Body of pancreas (tissue), 4 donors: ENCODE measurements at places on chromosomes 7 and 10.

DNA sequence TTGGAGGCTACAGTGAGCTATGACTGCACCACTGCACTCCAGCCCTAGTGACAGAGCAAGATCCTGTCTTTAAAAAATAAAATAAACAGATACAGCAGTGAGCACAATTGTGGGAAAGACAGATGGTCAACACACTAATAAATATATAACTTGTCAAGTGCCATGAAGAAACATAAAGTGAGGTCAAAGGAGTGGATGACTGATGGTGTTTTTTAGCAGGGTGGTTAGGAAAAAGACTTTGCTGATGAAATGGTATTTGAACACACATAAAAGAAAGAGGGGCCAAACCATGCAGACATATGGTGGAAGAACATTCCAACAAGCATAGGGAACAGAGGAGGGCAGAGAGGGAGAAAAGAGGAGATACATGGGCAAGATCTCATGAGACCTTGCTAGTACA, 392.7 kb upstream of the AUTS2 start:
- no peak for DNase-seq

DNA sequence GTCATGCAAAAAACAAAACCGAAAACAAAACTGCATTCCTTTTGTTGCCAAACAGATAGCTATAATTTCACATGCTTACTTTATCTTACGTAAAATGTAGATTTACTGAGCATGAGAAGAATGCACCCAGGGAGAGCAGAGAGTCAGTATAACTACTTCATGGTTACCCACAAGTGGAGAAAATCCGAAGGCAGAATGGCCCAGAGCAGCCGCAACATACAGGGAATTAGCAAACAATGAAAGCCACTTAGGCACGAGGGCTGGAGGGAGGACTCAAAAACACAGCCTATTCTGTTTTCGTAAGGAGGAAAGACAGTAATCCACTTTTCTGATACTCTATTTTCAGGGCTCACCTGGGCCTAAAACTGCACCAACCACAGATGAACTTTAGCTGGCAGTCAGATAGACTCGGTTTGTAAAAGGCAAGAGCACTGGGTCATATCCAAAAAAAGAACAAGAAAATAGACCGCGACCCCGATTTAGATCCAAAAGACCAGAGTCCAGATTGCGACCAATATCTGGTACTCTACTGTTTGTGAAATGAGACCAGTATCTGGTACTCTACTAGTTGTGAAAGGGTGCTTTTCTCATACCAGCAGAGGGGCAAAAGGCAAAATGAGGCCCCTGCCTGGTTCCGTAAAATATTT, 1.3 kb downstream of the ITPRIP start:
- no peak for DNase-seq

DNA sequence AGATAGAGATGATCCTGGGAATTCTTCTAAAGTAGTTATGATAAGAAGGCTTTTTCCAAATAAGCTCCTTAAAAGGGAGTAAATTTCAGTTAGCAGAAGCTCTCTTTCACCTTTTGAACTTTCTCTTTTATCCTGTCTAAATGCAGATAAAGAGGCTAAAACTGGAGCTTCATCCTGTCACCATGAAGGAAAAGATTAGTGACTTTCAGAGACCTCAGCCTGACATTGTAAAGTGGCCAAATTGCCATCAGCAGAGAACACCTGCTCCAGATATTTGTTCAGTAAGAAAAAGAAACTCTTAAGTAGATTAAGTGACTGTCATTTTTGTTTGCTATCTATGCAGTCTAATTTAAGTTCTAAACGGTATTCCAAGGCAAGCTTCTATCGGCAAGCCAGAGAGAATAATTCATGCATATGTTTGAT, 18.3 kb downstream of the VWDE start:
- DNase-seq: no peak

DNA sequence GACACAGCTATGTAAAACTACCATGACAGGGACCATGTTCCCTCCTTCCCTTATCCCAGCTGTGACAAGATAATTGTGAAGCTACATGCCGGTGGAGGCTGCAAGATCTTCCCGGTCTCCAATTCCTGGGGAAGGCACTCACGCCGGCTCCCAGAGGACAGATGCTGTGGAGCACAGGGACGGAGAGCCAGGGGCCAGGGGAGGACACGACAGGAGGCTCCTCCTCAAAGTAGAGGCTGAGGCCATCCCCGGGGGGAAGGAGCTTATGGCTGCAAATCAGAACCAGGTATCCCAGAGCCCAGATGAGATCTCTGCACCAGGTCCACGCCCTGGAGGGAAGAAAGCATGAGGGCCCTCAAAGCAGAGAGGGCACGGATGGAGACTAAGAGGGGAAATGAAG, 286.2 kb downstream of the TCERG1L start:
- DNase-seq: no peak

GRCh38 chr7:16210171-16210570, 211.2 kb downstream of the CRPPA start:
- no peak for DNase-seq

GRCh38 chr7:103686763-103687162, 240.8 kb upstream of the SLC26A5 start:
- DNase-seq: no peak

DNA sequence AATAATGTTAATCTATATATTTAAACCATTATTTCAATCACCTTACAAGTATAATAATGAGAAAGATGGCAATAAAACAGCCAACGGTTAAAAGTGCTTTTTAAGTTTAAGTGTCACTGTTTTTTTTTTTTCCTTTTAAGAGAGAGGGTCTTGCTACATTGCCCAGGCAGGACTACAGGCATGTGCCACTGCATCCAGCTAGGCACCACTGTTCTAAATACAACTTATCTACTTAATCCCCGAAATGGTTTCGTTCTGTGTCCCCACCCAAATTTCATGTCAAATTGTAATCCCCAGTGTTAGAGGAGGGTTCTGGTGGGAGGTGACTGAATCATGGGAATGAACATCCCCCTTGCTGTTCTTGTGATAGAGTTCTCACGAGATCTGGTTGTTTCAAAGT, 49.7 kb downstream of the TNPO3 start:
- no peak for DNase-seq

DNA sequence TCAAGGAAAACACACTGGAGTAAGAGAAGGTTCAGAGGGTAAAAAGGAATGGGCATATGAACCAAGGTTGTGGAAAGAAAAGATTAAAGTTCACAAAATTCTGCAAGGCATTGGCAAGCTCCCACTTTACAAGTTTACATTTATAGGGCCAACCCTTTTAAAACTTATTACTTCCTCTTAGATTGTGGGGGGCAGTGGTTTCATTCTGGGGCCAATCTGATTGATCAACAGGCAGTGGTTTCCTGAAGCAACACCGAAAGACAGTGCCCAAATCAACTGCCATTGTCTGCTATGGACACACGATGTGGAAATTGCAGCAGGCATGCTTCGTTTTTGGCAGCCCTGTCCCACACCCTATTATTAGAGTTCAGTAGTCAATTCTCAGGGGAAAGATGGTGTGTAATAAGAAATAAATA, 154.0 kb downstream of the SGMS1 start:
- no peak for DNase-seq

GRCh38 chr7:40175725-40176510, 41.1 kb downstream of the SUGCT start:
- peak; percentile 6 for DNase-seq

DNA sequence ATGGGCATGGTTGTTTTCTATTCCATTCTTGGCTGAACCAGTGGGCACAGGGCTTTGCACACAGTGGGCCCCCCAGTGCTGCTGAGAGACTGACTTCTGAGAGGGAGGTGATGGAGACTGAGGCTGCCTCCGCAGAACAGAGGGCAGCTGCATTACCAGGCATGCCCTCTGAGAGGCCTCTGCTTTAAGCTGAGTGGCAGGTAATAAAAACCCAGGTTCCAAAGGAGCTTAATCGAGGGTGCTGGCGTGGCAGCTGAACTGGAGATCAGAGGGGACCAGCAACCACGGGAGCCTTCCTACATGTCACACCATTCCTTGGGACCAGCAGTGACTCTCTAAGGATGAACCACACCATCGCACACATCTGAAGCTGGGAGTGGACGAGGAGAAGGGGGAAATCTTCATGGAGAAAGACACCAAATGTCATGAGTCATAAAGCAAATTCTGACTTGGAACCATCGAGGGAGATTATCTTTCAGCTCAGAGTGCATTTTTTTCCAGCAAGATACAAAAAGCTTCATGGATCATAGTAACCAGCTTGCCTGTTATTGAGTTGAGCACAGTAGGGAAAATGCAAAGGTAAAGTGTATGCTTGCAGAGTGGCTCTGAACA, 24.6 kb downstream of the HIPK2 start:
- DNase-seq: no peak

- DNase-seq: no peak
Observed at GRCh38 chr10:34116220-34116641, 698.9 kb downstream of the PARD3 start.

DNA sequence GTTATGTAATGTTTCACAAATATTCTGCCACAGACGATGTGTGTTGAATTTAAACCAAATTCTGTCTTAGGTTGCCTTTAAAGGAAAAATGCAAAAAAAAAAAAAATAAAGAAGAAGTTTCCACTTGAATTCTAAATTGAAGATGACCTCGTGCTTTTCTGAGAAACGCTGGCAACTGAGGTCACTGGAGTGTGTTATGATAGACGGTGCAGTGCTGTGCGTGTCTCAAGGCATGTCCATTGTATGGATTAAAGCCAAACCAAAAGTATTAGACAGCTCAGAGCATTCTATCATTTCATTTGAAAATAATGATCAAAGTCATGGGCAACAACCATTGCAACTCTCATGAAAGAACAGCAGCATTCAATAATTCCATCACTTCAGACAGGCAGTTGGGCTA, 483.9 kb downstream of the GRM8 start:
- no peak for DNase-seq

DNA sequence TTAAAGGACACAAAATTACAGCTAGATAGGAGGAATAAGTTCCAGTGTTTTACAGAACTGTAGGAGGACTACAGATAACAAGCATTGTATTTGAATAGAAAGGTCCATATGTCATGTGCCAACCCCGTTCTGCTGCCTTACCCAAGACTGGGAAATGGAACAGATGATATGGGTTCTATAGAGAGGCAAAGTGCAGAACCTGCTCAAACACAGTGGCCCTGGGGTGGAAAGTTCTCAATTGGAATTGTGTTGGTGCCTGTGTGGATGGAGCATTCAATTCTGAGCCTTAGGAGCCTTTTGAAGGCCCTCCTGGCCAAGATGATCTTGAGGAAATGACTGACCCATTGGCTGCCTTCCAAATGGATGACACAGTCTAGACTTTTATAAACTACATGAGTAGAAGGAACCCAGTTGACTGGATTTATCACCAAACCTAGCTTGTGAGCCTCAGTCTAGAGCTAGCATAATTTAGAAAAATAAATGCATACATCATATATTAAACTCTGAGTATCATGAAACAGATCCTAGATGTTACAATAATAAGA, 4.1 kb upstream of the PRSS1 start:
- peak; percentile 59 for DNase-seq

DNA sequence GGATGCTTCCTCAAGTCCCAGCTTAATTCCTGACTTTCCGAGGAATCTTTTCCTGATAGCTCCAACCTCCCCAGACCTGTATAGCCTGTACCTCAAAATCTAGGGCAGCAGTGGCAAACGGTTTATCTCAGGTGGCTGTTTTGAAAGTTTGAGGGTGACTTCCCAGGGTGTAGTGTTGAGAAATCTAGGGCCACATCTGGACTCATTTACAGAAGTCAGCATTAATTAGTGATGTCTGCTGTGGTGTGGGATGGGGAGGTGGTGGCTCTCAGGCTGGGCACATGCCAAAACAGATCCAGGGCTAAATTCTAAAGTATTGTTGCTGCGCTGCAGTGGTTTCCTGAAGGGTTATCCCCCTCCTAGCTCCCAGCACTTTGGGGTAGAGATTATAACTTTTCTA, 38.0 kb downstream of the UNC5B start:
- no peak for DNase-seq

DNA sequence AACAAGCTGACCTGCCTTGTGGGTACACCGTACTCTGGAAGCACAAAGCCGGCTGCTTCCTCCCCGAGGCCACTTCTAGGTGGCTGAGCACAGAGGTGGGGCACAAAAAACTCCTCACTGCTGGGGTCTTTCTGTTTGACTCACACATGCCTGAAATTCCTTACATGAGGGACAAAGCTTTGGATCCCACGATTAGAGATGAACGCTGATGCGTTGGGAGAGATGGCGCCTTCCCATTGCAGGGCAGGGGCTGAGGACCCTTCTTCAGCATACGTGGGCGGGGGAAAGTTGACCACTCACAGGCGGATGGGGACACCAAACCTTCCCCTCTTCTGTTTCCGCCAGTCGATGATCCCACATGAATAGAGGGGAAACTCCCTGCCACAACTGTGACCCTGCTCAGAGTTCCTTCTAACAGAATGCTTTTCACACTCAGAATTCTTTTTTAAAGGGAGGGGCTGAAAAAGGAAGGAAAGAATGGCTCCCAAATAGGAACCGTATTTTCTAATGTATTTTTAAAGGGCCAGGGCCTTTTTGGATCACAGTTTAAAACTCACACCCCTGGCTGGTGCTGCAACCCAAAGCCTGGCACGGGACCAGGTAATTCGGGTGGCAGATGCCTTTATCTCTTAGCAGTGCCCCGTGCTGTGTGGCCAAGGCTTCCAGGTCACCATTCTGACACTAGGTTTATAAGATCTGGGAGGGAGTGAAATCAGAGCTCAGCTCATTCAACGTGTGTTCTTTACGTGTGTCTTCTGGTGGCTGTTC, 134.0 kb downstream of the PRKAG2 start:
- DNase-seq: no peak

GRCh38 chr7:96354881-96355280, 33.0 kb upstream of the SLC25A13 start:
- no peak for DNase-seq

DNA sequence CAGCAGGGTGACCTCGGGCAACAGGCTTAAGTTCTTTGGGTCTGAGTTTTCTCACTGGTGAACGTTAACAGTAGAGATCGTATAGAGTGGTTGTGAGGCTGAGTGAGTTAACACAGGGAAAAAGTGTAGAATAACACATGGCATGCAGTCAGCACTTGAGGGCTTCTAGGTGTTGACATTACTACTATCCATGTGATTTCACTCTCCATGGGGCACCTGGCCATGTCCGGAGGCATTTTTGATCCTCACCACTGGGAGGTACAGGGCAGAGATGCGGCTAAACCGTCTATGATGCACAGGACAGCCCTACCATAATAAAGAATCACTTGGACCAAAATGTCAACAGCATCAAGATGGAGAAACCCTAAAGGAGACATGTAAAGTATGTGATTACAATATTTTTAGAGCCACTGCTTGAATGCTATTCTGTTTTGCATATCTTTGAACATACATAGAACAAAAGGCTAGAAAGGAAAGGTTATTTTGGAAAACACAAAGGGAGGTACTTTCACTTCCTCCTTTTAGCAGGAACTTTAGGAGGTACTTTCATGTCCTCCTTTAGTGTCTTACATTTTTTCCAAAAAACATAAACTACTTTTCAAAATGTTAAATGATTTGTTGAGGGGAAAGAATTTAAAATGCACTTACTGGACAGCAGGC, 44.3 kb downstream of the NOD1 start:
- no peak for DNase-seq
